ENCODE measurements at places on chromosomes 5 and 9. TPM values are rescaled to one million over a fixed set of nuclear protein-coding genes. Genes with fewer than 3 reads are reported as not detected.

PCDHGC3 gene
- 7.6 TPM for total RNA-seq

IDNK gene
- 6.2 TPM for total RNA-seq

DNA sequence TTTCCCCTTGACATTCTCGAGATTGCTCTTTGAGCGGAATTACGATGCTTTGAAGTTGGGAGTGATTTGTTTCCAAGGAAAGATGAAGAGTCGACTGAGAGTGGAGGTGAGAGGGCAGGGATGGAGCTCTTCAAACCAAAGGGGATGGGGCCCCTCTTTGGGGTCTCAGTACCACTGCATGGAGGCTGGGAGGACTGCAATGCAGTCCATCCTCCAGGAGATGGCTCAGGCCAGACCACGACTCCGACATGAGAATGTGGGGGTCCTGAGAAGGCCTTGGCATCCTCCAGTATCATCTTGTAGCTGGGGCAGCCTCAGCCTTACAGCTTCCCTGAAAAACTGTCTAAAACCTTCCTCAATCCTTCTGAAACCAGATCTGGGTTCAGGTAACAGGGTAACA is 51.1 kb upstream of the CDKN2AIPNL start:
- H3K4me1 ChIP-seq: peaks cover 48% of the 10 kb centered on the region
- no peak for DNase-seq
- H3K4me3 ChIP-seq: no peak overlapping the region
- no peaks in the 10 kb centered on the region for H3K36me3 ChIP-seq
- no peak overlapping the region for H3K27ac ChIP-seq
- H3K27me3 ChIP-seq: no peaks in the 10 kb centered on the region

- H3K27ac ChIP-seq: no peak overlapping the region
- H3K27me3 ChIP-seq: no peaks in the 10 kb centered on the region
- no peak for DNase-seq
Observed at GRCh38 chr9:37675661-37676060, 24.9 kb downstream of the FRMPD1 start.

GRCh38 chr5:119398727-119399466 is 43.1 kb downstream of the TNFAIP8 start:
- no peaks in the 10 kb centered on the region for H3K36me3 ChIP-seq
- H3K27me3 ChIP-seq: no peaks in the 10 kb centered on the region
- peak overlapping the region; percentile 51 for H3K27ac ChIP-seq

GRCh38 chr5:52580921-52581320 is 206.8 kb upstream of the ITGA1 start:
- H3K4me3 ChIP-seq: no peak overlapping the region
- peak; percentile 32 for DNase-seq
- no peaks in the 10 kb centered on the region for H3K4me1 ChIP-seq
- no peaks in the 10 kb centered on the region for H3K27me3 ChIP-seq
- H3K27ac ChIP-seq: no peak overlapping the region

DNA sequence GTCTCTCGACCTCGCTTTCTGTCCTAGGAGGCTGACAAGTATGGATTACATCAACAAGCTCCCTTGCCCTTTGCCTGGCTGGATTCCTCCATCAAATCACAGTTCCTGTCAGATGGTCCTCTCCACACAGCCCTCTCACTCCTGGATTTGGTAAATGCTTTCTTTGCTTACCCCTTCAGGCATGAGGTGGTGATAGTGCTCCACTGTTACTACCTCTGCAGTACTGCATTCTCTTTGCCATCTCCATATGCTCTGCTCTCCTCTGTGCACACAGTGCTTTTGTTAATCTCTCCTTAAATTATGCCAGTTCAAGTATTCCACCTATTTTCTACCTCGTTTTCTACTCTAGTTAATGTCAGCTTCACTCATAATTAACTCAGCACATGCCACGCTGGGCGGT is 279.2 kb downstream of the DMAC1 start:
- H3K27me3 ChIP-seq: no peaks in the 10 kb centered on the region
- no peaks in the 10 kb centered on the region for H3K4me1 ChIP-seq
- DNase-seq: no peak

DNA sequence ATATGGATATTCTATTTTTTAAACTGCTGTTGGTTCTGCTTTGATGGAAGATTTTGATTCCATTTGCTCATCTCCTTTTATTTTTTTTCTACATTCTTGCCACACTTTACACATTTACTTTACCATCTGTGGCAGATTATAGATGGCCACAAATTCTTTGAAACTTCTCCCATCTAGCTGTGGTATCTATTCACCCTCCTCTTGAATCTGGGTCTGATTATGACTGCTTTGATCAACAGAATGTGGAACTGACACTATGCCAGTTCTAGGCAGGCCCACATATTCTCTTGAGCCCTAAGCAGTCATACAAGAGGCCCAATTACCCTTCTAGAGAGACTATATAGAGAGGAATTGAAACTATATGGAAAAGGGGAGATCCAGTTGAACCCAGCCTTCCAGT is 439.0 kb upstream of the PTGER4 start:
- H3K27me3 ChIP-seq: no peaks in the 10 kb centered on the region
- H3K4me1 ChIP-seq: no peaks in the 10 kb centered on the region
- H3K27ac ChIP-seq: no peak overlapping the region
- no peak for DNase-seq
- no peaks in the 10 kb centered on the region for H3K36me3 ChIP-seq

GRCh38 chr5:125294844-125295243 is 548.4 kb upstream of the ZNF608 start:
- H3K27me3 ChIP-seq: no peaks in the 10 kb centered on the region
- H3K36me3 ChIP-seq: no peaks in the 10 kb centered on the region
- DNase-seq: no peak
- H3K4me1 ChIP-seq: peaks cover 4% of the 10 kb centered on the region
- H3K4me3 ChIP-seq: no peak overlapping the region

DNA sequence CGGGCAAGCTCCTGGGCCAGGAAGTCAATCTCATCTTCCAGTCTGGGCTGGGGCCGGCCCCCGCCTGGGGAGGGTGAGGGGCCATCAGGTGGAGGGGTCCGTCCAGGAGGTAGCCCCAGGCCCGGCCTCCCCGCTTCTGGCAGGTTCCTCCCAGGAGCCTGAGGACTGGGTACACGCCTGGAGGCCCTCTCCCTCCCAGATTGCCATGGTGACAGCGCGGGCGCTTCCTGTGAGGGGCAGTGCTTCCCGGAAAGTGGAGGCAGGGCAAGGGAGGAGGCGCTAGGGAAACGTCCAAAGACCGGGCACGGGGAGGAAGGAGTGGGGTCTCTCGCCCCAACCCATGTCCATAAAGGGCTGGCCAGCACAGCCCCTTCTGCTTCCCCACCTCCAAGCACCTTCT is 4.9 kb downstream of the NPDC1 start:
- peaks cover 15% of the 10 kb centered on the region for H3K27me3 ChIP-seq
- no peak overlapping the region for H3K27ac ChIP-seq
- peaks cover 42% of the 10 kb centered on the region for H3K4me1 ChIP-seq
- peak overlapping the region; percentile 7 for H3K4me3 ChIP-seq

DNA sequence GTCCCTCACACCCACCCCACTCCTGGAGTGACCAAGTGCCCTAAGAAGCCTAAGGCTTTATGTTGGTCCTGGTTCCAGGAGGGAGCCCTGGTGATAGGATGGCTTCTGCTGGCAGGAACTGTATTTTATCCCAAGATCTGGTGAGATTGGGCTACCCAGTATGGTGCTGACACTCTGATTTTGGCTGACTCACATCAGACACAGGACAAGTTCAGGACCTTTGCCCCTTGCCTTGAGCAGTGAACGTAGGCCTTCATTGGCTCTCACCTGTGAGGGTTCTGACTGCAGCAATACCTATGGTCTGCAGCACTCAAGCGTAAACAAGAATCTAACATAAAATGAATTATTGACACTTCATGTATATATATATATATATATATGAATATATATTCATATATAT is 25.0 kb downstream of the BHMT start:
- DNase-seq: no peak
- H3K4me3 ChIP-seq: no peak overlapping the region
- no peaks in the 10 kb centered on the region for H3K27me3 ChIP-seq
- H3K27ac ChIP-seq: no peak overlapping the region
- no peaks in the 10 kb centered on the region for H3K36me3 ChIP-seq

GRCh38 chr5:53820119-53820801 is 259.8 kb downstream of the NDUFS4 start:
- no peaks in the 10 kb centered on the region for H3K36me3 ChIP-seq
- no peak overlapping the region for H3K27ac ChIP-seq
- H3K4me3 ChIP-seq: no peak overlapping the region

- no peak overlapping the region for H3K27ac ChIP-seq
- H3K27me3 ChIP-seq: no peaks in the 10 kb centered on the region
- no peak for DNase-seq
- H3K4me3 ChIP-seq: no peak overlapping the region
- peaks cover 35% of the 10 kb centered on the region for H3K36me3 ChIP-seq
Observed at GRCh38 chr5:76652809-76653414, 29.7 kb upstream of the F2RL2 start.

DNA sequence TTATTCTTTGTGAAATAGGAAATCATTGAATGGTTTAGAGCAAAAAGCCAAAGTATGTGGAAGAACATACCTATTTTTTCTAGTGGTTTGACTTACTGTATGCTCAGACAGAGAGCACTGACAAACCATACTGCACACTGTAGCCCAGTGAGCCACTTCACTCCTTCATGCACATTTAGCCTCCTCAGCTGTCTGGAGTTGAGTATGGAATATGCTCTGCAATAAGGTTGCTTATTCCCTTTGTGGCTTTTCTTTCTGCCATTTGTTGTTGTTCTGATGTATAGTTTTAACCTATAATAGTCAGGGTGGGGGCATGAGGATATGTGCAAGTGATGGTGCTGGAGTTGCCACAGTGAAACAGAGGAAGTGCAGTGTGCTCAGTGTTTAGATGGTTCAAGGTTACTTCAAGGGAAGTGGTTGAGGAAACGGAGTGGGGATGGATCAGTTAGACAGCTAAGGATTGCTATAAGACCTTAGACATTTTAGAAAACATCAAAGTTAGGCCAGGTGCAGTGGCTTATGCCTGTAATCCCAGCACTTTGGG is 100.7 kb downstream of the CDC42SE2 start:
- H3K4me1 ChIP-seq: no peaks in the 10 kb centered on the region
- H3K27me3 ChIP-seq: no peaks in the 10 kb centered on the region
- no peak for DNase-seq
- no peak overlapping the region for H3K4me3 ChIP-seq
- H3K27ac ChIP-seq: no peak overlapping the region

GRCh38 chr9:123283455-123283854 is 15.1 kb upstream of the STRBP start:
- DNase-seq: no peak
- H3K27ac ChIP-seq: no peak overlapping the region
- peaks cover 10% of the 10 kb centered on the region for H3K4me1 ChIP-seq
- no peak overlapping the region for H3K4me3 ChIP-seq
